ENCODE measurements at places on chromosomes 7 and 10.
A peak's percentile ranks its signal among the peaks of the same experiment; 100 is the strongest.

DNA sequence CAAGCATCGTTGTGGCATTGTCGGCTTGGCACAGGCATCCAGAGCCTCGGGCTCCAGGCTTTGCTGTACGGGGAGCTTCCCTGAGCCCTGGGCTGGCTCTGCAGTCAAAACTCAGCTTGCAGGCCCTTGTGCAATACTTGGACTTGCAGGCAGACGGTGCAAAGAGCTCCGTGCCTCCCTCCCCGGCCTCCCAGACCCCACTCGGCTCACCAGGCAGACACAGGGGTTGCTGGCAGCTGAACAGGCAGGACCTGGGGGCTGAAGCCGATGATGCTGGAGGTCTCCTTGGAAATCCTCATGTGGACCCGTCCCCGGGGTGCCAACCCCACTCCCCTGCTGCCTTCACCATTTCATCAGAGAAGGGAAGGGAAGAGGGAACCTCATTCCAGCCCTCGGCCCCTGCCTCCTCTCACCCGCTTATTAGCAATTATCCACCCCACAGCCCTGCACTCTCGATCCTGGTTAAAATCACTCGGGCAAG is 59.6 kb upstream of the GNA12 start:
- no peak for DNase-seq

GRCh38 chr10:73998929-73999691 is 1.2 kb downstream of the VCL start:
- DNase-seq, result peak; percentile 43

DNA sequence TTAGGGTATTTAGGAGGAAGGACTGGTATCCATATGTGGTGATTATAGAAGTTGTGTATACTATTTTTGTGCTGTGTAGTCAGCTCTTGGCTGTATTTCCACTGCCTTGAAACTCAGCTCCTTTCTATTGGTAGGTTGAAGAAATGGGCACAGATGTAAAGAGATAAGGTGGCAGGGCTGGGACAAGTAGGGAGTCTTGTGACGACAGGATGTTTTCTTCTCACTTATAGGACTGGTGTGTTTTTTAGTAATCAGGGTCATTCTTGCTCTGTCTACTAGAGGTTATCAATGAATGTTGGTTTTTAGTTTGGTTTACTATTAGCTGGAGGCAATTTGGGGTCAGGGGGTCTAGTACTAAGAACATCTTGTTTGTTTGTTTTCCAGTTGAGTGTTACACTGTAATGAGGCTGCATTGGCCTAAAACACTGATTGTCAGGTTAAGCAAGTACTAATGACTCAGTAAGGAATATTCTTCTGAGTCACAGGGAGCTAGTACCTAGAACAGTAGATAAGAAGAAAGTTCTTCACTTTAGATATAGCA is 11.8 kb downstream of the UBN2 start:
- no peak for DNase-seq

DNA sequence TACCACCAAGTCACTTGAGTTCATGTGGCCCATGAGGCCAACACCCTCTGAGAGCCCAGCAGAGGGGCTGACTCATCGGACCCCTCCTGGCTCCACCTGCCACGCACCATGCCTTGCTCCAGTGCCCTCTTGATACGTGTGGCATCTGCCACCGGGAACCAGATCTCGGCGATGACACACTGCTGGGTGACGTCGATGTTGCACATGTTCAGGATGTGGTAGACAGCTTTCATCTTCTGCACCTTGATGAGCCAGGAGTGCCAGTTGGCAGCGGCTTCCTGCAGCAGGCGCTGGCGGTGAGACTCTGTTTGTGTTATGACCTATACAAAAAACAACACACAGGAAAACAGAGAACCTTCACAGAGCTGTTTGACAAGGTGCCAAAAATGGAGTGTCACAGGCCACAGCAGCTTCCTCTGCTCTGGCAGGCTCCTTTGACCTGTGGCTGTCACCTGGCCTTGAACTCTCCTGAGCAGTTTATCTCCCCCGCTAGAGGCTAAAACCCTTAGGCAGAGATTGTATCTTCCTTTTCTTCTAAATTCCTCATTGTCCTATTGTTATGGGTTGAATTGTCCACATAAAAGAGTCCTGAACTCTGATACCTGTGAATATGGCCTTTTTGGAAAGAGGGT is 45.2 kb upstream of the TMEM213 start:
- DNase-seq, result peak; percentile 95

DNA sequence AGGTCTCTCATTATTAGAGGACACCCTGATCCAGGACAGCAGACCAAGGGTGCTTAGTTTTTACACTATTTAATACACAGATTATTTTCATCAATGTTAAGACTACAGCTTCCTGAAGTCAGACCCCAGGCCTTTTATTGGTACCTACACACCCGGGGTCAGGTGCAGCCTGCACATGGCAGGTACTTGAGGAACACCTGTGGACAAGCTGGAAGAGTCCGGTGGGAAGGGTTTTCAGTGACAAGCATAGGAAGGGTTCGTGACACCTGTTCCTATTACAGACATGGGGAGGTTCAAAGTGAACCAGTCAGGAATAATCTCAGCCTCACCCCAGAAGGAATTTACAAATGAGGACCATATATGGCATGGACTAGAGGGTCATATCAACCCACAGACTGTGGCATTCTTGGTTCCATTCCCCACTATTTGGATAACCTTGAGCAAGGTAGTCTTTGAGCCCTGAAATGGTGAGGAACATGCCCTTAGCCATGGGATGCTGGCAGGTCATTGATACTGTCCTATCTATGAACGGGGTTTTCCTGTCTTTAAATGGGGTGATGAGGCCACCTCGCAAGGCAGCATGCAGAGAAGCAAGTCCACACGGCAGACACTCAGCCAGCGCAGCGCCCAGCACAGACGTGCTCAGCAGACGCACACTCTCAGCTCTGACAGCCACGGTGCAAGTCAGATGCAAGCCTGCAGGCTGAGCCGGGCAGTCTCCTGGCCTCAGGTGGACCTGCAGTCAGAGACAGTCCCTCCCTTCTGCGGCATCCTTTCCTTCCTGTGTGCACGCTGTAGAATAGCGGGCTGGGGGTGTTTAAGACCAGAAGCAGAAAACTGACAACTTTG is 624.9 kb downstream of the PTPRN2 start:
- DNase-seq, result no peak

DNA sequence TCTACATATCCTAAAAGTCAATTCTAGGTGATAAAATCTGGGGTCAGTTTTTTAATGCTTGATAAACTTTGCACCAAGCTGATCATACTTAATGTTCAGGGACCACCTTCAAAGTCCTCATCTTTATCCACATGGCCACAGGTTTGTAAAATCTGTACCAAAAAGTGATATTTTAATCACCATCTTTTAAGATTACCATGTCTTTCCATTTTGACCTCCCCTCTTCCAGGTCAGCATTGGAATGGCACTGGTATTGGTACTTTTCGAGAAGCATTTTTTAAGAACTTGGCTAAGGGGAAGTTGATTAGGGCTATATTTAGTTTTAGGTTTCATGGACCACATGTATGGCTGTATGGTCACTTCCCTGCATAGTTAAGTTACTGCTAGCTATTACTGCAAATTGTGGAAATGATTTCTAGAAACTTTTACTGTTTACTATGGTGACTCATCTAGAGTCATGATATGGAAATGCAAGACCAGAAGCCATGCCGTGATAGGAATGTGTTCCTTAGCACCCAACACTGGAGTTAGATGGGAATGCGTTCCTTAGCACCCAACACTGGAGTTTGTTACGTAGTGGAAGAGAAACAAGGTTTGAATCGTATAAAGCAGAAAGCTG is 50.8 kb upstream of the ABLIM1 start:
- DNase-seq, result no peak

DNA sequence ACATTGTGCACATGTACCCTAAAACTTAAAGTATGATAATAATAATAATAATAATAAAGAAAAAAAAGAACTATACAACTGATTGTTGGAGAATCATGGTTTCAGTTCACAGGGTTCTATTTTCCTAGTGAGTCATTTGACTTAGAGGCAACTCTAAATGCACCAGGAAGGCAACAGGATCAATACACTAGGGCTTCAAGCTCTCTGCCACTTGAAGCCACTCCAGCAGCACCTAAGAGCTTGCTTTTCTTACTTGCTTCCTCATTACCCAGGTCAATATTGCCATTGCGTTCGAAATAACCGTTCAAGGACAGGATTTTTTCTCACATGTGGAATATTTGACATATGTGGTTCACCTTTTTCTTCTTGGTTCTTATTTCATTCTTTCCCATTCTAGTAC is 189.7 kb downstream of the GRM3 start:
- peak; percentile 61 for DNase-seq

GRCh38 chr7:121278120-121279021 is 50.4 kb upstream of the WNT16 start:
- DNase-seq, result no peak

DNA sequence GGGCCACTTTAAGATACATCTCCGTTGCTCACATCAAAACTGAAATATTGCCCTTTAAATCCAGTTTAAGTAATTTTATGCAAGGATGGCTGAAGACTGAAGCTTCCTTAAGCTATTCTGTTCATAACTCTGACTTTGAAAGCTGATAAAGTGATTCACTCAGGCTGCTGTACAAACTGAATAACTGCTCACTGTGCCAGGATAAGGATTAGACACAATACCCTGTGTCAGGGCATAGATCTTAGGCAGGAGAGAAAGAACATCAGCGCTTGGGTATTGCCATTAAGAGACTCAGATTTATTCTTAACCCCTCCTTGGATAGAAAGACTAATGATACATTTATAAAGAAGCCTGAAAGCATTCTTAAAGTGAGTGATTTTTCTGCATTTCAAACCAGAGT is 614.5 kb upstream of the ZWINT start:
- DNase-seq, result no peak

DNA sequence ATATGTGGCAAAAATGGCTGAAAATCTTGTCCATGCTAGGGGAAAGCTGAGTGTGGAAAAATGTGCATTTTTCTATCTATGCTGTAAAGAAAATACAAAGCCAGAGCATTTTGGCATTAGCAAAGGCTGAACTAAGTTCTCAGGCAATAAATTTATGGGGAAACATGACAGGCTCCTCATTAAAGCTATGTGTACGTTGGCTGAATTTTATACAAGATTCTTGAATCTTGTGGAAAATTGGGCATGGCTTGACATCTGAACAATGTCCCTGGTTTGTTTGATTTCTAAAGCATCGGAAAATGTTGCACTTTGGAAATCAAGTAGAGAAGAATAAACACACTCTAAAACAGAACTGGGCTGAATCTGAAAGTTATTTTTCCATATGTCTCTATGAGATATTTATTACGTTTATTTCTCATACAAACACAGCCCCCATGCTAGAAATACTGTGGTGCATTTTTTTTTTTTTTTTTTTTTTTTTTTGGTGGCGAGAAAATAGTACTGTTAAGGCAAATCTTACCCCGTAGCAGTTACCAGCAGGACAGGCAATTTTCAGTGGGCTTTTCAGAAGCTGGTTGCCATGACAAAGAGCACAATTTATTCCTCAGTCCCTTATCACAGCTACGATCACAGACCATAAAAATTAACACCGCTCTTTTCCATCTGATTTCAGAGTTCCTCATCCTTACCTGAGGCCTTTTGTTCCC is 16.9 kb downstream of the CPA1 start:
- DNase-seq, result peak; percentile 22

GRCh38 chr10:49123981-49124950 is 8.9 kb upstream of the VSTM4 start:
- DNase-seq, result no peak

DNA sequence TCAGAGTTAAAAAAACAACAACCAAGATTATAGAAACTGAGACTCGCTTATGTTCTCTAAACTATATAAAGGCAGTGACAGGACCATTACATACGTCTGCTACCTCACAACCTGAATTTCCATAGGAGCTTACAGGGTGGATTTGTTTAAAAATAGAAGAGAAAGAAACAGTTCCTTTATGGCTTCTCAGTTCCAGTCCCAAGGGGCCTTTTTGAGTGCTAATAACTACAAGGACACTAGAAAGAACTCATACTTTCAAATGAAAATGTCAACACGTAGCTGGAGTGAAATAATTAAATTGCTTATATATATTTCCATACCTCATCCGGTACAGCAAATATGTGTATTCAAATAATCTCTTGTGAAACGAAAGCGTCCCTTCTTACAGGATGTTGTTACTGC is 19.7 kb downstream of the TSPAN12 start:
- no peak for DNase-seq

DNA sequence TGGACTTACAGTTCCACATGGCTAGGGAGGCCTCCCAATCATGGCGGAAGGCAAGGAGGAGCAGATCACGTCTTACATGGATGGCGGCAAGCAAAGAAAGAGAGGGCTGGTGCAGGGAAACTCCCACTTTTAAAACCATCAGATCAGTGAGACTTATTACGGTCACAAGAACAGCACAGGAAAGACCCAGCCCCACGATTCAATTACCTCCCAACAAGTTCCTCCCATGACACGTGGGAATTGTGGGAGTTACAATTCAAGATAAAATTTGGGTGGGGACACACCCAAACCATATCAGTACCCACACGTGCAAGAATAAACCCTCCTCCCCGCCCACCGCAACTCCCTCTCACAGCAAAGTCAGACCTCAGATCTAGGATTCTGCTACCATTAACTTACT is 4.5 kb upstream of the AIFM2 start:
- no peak for DNase-seq

DNA sequence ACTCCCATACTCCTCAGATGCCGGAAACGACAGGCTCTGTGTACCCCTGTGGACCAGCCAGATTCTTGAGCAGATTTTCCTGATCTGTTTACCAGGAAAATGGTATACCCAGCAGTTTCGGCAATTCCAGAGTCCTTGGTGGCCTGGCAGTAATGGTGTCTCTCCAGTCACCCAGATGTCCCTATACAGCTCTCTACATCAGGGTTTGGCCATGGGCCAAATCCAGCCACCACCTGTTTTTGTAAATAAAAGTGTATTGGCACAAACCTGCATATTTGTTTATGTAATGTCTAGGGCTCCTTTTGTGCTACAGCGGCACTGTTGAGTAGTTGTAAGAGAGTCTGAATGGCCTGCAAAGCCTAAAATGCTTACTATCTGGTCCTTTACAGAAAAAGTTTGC is 491.3 kb downstream of the RPS24 start:
- peak; percentile 20 for DNase-seq

DNA sequence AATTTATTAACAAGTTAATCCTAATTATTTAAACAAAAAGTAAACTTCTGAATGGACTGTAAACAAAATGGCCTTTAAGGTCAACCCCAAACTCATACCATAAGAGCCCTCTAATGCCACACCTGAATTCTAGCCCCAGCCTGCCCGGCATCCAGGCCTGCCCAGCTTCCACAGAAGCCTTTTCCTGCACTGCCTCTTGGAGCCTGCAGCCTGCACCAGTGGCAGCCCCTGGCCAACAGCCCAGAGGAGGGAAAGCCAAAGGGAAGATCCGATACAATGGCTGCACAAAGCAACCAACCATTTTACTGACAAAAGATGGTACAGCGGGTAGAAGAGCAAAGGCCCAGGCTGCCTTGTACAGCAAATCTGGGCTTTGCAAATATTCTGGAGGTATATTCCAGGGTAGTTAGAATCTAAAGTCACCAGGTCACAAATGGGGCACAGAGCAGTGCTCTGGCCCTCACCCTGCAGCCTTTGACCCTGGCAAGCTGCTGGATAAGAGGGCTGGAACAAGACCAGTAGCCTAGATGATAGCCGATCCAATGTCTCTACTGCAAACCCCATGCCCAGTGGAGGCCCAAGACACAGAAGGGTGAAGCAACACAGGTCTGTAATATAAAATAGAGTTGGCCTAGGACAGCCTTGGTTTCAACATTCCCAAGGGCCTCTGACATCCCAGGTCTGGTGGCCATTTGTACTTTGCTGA is 12.5 kb upstream of the CH25H start:
- DNase-seq, result no peak

- DNase-seq, result no peak
These were observed 1.8 kb downstream of the TSC22D4 start for GRCh38 chr7:100476903-100477870.

GRCh38 chr10:5305374-5305773 is 59.4 kb upstream of the UCN3 start:
- no peak for DNase-seq

GRCh38 chr10:21099291-21100062 is 202.4 kb upstream of the NEBL start:
- DNase-seq, result no peak

Measured in DMS79 (cell line).